Omental fat pad (tissue), 4 donors: ENCODE measurements at places on chromosomes 6 and 20. TPM values are rescaled to one million over a fixed set of nuclear protein-coding genes. Genes with fewer than 3 reads are reported as not detected.

DNA sequence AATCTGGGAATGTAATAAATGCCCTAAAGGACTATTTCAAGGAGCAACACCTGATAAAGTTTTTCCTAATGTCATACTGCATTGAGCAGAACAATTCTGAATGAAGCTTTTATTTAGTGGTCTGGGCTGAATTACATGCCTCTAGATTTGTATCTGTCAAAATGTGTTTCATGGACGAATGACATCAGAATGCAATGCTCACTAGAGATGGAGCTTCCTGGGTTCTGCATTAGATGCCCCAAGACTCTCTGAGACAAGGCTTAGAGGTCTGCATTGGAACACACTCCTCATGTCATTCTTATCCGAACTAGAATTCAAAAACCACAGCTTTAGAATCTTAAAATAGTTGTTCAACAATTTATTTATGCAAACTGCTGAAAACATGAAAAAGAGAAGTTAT, 62.0 kb downstream of the SYNE1 start:
- DNase-seq: no peak

DNA sequence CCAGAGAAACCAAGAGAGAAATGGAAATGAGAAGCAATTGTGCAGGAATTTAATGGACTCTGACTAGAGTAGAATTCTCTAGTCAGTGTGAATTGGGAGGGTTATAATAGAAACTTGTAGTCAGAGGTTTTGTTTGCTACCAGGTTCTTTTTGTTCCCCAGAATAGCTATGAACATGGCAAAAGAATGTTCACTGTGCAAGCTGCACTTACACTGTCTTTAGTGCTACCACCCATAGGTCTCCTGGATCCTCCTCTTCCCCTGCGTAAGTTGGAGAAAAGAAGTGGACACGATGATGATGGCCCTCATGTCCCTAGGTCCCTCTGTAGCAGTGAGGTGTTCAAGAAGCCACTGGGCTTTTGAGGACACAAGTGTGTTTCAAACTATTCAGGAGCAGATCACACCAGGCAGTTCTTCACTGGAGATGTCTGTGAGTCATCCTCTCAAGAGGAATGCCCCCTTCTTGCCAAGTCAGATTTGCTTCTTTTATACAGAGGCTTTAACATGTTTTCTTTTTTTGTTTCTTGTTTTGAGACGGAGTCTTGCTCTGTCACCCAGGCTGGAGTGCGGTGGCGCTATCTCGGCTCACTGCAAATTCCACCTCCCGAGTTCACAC, 47.6 kb upstream of the SMIM8 start:
- no peak for DNase-seq

GRCh38 chr6:15343490-15344191, 97.8 kb downstream of the JARID2 start:
- DNase-seq: no peak

- DNase-seq: no peak
Observed at GRCh38 chr6:72554761-72555221, 67.1 kb upstream of the KCNQ5 start.

DNA sequence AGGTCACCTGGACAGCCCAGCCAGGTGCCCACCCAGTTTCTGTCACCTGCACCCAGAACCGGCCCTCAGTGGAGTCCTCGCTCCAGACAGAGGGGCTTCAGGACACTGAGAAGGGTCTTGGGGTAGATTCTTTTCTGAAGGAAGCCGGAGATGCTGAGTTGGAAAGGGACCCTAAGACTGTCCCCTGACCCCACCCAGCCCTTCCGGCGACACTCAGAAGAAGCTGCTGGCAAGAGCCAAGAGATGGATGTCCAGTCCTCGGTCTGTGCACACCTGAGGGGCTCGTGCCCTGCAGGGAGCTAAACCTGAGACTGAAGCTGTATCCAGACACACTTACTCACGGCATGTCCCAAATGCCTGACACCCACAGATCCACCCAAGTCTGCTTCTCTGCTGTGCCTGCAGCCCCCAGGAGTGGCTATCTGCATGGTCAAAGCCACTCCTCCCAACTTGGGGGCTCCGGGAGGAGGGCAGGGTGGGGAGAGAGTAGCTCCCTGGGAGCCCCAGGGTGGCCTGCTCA, 20.2 kb downstream of the NTSR1 start:
- DNase-seq: no peak

LPA gene
- total RNA-seq: not detected

PDE7B gene
- 10.1 TPM for total RNA-seq

DNA sequence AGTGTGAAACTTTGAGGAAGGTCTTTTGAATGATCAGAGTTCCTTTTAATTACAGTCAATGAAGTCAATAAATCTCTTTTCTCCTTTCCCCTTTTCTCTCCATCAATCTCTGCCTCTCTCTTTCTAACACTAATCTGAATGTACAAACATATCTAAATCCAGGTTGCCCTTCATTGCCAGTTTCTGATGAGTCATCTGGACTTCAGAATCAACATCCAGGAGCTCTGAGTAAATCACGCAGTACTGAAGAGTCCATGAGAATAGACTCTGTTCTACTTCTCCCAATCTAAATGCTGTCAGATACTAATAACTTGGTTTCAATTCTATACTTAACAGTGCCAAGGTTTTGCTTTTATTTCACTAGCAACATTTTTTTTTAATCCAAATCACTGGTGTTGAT, 238.7 kb upstream of the THEMIS start:
- DNase-seq: no peak
